Activated T-cell treated with anti-CD3 and anti-CD28 coated beads, Interleukin-2, amount 50 U/mL, for 48 hours (primary cell): ENCODE measurements at places on chromosomes 1 and 21.

GRCh38 chr21:36913247-36914169 is 53.0 kb downstream of the HLCS start:
- DNase-seq: no peak

DNA sequence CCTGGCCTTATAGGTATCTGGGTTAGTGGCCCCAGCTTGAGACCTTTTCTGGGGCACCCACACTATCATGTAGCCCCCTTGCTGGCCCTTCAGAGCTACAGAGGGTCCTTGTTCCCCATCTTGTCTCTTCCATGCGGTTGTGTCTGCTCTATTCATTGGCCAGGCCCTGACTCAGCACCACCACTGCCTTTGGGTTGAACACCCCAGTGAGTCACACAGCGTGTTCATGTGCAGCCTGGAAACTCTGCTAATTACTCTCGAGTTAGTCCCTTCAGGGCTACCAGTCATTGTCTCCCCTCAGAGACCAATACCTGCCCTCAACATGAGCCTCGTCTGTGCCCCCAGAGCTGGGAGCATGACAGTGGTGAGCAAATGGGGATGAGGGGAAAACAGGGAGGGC is 28.2 kb upstream of the IKBKE start:
- DNase-seq: peak; percentile 51

GRCh38 chr1:112957133-112957812 is 1.3 kb upstream of the SLC16A1 start:
- DNase-seq: peak; percentile 63

GRCh38 chr1:183723571-183723970 is 70.5 kb upstream of the APOBEC4 start:
- DNase-seq: no peak

GRCh38 chr1:85275701-85276214 is 674 bp downstream of the BCL10 start:
- DNase-seq: peak; percentile 34

- no peak for DNase-seq
Measured at GRCh38 chr1:226287587-226287986, 21.4 kb downstream of the LIN9 start.

GRCh38 chr1:180234369-180235076 is 4.5 kb downstream of the LHX4 start:
- peak; percentile 49 for DNase-seq

DNA sequence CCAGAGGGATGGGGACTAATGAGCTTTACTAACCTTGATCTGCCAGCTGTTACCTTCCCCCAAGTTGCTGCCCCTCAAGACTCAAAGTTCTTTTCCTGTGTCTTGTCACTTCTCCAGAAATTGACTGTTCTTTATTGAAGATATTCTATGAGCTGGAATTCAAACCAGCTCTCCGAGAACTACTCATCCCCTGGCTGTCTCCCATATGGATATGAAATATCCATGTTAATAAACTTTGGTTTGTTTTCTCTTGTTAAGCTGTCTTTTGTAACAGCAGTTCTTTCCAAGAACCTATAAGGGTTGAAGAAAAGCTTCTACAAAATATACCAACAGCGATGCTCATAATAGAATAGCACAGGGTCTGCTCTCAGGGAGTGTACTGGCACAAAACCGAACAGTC is 77.0 kb downstream of the CAMK2N1 start:
- DNase-seq: no peak

DNA sequence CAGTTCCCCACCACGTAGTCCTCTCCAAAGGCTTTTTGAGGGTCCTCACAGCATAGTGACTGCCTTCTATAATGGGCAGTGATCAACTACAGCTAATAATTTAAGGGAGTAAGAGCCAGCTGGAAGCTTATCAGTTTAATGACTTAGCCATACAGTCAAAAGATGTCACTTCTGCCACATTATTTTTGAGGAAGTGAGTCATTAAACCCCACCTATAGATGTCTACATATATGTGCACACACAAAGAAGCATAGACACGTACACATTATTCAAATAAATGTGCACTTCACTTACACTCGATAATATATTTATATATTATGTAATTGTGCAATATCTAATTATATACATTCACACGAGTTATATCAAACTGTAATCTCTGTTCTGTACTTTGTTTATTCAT is 1704.7 kb downstream of the KCNT2 start:
- no peak for DNase-seq

GRCh38 chr1:169696273-169697100 is 14.9 kb downstream of the SELL start:
- no peak for DNase-seq

DNA sequence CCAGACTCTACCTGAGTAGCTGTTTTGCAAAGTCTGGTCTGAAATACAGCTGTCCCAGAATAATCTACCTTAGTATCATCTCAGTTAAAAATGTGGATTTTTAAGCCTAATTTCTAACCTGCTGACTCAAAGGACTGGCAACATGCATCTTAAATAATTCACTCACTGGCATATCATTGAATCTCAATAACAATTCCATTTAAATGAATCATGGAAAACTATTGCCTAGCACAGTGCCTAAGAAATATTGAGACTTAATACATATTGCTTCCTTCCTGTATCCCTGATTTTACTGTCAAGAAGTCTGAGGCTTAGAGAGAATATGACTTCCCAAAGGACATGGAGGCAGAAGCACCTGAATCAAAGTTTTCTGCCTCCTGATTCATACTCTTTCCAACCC is 3.1 kb downstream of the CCDC190 start:
- no peak for DNase-seq

DNA sequence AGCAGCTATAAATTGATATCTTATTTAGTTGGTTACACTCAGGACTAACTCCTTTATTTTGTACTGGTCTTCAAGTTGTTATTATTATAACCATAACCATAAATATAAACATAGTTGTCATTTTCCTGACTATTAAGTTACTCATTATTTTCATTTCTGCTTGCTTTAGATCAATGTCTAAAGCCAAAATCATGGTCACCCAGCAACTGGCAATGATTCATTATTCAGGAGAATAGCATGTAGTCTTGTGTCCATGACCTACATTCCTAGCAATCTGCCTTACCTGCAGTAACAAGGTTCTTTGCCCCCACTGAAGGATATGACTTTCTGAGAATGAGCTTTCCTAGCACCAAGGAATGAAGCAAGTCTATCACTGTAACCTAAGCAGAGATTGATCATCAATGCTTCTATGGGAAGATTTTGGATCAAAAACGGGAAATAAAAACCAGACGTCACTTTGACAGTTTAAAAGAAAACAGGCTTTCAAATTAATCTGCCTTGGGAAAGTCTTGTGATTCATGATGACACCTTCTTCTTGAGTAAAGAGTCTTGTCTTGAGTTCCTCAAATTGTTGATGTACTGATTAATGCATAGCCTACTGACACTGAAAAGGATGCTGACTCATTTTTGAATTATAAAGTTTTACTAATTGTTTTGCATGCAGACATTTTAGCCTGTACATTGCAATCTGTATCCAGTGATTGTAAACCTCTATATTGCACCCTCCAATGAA is 203.3 kb upstream of the IVNS1ABP start:
- no peak for DNase-seq

GRCh38 chr21:39176271-39176709 is 7.0 kb downstream of the PSMG1 start:
- no peak for DNase-seq

DNA sequence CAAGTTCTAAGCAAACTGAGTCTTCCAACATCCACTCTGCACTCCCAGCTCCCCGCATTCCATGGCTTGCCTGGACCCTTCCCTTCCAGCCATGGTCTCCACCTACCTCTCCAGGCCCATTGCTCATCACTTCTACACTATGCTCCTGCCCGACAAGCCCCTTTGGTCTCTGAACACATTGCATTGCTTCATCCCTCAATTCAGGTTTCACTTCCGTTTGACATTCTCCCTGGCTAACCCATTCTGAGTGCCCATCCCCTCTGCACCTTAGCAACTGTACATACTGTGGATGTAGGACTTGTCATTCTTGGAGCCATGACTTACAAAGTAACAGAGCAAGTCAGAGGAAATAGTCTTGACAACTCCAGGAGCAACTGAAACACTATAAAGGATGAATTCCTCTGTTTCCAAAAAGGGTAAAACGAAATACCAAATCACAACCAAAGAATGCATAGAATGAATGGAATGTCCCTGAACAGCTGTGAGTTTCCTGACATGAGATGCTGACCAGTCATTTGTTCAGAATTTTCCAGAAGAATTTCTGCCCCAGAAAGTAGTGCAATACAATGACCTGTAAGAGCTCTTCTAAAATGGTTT is 66.7 kb downstream of the KCNJ6 start:
- DNase-seq: no peak

GRCh38 chr1:196977278-196977677 is at the start of gene CFHR5:
Gene CFHR5, plus strand, starts transcription at chr1:196977556. Its CDS starts 109 bp downstream, at chr1:196977665.
- no peak for DNase-seq

DNA sequence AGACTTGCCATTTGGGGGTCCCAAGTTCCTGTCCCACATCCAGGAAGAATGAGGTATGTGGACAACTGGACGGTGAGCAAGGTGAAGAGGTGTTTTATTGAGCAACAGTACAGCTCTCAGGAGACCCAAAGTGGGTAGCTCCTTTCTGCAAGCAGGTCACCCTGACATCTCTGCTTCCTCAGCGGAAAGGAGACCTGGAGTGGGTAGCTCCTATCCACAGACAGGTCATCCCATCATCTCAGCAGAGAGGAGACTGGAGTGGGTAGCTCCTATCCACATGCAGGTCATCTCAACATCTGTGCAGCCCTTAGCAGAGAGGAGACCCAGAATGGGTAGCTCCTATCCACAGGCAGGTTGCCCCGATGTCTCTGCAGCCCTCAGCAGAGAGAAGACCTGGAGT is 13.8 kb upstream of the FNBP1L start:
- no peak for DNase-seq

DNA sequence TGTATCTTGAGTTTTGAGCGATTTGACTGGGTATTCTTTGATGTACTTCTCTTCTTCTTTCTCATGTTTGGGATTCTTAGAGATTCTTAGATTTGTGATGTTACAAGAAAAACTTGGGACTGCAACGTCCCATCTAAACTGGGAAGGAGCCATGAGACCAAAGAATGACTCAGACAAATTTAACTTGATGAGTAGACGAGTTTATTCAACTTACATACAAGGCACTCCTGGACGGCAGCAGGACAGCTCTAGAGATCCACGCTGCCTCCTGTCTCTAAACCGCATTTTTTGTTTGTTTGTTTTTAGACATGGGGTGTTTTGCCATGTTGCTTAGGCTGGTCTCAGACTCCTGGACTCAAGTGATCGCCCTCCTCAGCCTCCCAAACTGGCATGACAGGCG is 137.1 kb downstream of the PIK3R3 start:
- no peak for DNase-seq

DNA sequence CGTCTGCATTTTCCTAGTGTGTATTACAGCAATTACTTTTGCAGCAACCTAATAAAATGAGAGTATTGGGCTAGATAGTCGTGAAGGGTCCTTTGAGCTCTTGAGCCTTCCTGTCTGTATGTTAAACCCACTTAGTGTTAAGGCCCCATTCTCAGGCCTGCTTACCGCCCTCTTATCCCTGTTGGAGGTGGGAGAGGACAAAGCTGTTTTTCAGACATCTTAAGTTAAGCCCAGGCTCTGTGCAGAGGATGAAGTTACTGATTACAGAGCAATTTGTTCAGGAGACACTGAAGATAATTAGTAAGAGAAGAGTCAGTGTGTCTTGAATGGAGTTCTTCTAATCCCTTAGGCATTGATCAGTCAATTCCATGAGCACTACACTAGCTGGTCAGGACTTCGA is 114.6 kb downstream of the UCK2 start:
- no peak for DNase-seq

GRCh38 chr1:207282058-207282457 is 39.4 kb upstream of the CD55 start:
- DNase-seq: no peak

GRCh38 chr1:209755926-209756614 is at the start of gene TRAF3IP3:
Gene TRAF3IP3, plus strand, starts transcription at chr1:209756053. Its CDS starts 3,987 bp downstream, at chr1:209760040.
- DNase-seq: peak; percentile 79

DNA sequence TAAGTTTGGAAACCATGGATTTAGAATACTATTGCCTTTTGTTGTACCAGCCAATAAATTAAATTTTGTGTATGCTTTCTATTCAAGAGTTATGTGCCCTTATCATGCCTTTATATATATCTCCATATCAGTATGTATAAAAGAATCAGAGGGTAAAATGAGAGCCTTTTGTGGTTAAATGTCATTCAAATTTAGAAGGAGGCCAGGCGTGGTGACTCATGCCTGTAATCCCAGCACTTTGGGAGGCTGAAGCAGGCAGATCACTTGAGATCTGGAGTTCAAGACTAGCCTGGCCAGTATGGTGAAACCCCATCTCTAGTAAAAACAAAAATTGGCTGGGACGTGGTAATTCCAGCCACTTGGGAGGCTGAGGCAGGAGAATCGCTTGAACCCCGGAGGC is 88.9 kb downstream of the XPR1 start:
- no peak for DNase-seq

- no peak for DNase-seq
Measured at GRCh38 chr1:3940081-3940753, 40.1 kb upstream of the C1orf174 start.

- DNase-seq: peak; percentile 80
Measured at GRCh38 chr1:3618881-3619671, 5.7 kb upstream of the TPRG1L start.

GRCh38 chr1:170618421-170618820 is 45.5 kb upstream of the PRRX1 start:
- DNase-seq: no peak

DNA sequence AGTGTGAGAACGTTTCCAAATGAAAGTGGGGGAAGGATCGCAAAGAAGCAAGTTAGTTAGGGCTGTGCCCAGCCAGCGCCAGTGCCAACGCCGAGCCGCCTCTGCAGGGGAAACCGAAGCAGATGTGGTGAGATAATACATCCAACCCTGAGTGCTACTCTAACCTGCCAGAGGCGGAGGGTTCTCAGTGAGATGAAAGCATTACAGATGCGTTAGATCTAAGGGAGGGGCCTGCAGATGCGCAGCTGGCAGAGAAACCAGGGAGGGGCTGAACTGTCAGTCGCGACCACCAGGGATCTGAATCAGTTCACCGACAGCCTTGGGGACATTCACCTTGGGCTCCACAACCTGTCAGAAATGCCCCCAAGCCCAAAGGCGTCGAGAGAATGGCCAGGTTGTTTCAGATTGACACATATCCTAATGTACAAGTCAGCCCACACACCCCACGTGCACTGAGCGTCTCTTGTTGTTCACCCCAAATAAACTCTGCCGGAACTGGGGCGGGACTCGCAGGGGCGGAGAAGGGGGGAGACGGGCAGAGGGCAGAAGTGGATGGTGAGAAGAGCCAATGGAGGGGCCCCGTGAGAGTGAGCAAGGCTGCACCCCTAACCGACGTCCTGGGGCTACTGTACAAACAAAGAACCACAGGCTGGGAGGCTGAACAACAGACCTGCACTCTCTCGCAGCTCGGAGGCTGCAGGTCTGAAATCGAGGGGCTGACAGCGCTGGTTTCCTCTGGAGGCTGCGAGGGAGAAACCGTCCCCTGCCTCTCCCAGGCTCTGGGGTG is 8.7 kb upstream of the UMODL1 start:
- peak; percentile 76 for DNase-seq

DNA sequence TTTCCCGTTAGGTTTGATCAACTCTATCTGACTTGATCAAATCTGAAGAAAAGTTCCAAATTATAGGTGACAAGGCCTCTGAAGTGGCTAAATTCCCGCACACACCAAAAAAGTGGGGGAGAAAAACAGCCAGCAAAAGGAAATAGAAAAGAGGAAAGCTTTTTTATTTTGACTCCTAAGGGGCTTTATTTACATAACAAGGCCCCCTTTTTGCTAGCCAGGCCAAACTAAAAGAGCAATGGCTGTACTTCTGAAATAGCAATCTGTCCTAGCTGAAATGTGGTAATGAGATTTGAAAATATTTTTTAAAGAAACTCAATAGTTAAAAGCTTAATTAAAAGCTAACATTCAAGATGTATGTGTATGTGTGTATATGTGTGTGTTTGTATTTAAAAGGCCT is 311.5 kb upstream of the POGK start:
- DNase-seq: no peak
